ENCODE measurements at places on chromosomes 3 and 15.

GRCh38 chr15:83837945-83838571 lies 184.1 kb downstream of the ADAMTSL3 start:
- no peak for DNase-seq

DNA sequence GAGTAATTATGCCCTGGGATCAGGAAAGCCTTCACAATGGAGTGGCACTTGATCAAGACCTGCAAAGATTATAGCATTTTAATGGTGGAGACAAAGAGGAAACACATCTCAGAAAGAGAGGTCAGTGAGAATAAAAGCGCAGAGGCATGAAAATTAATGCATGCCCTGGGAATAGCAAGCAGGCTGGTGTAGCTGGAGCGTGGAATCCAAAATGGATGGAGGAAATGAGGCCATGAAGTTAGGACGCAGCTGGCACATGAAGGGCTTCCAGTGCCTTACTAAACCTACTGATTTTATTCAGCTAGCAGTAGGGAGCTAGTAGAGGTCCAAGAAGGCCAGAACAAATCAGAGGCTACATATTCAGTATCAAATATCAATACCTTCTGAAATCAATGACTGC lies 38.1 kb downstream of the TMEM212 start:
- no peak for DNase-seq

- DNase-seq: no peak
Observed at GRCh38 chr15:92884436-92885223, 15.5 kb upstream of the CHD2 start.

GRCh38 chr15:90664650-90665287 lies 52.4 kb upstream of the BLM start:
- no peak for DNase-seq

DNA sequence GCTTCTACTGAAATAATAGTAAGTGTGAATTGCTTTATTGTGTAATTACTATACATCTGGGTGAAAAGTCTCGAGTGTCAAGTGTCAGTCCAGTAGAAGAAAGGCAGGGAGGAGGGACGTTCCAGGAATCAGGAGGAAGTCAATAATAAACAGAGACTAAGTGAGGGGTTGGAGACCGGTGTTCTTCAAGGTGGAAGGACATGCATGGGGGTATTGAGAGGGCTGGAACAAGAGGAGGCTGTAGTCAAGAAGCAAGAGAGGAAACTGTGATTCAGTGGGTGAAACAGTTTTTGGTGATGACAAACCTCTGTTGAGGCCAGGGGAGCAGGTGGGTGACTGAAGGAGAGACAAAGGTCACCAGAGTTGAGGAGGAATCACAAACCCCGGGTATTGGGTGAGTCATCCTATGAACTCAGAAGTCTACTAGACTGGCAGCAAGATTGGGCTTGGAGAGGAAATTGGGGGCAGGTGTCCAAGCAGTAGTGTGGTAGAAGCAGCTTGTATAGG lies 11.6 kb upstream of the SCAMP5 start:
- DNase-seq: no peak

- peak; percentile 73 for DNase-seq
Observed at GRCh38 chr3:109023656-109024254, 70.1 kb upstream of the GUCA1C start.

DNA sequence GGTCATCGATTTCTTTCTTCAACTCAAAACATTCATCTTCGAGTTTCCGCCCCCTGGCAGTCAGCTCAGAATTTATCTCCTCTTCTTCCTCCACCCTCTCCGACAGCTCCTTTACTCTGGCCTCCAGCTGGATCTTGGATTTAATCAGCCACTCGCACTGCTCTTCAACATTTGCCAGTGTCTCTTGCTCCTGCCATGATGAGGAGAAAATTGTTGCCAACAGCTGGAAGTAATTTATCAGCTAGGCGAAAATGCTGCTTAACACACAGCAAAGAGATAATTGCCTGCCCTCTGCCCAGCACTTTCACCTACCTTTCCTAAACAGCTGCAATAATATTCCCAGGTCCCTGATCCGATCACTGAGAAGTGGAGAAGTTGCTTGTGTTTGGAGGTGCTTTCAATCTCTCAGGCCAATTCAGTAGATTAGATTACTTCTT lies 69.3 kb downstream of the MYH15 start:
- no peak for DNase-seq

- DNase-seq: no peak
Observed at GRCh38 chr3:126111126-126111551, 27.2 kb upstream of the SLC41A3 start.

DNA sequence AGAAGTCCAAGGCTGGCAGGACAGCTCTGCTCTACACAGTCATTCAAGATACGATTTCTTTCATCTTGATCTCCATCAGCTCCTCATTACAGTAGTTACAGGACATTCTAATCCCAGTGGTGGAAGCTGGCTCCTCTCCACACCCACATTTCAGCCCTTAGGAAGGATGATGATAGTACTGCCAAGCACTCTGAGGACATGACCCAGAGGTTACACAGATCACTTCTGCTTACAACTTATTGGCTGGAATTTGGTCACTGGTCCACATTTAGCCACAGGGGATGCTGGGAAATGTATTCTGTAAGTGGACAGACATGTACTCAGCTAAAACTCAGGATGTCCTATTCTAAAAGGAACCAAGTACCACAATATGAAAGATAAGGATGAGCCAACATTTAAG lies 77.1 kb downstream of the IQCH start:
- DNase-seq: no peak

DNA sequence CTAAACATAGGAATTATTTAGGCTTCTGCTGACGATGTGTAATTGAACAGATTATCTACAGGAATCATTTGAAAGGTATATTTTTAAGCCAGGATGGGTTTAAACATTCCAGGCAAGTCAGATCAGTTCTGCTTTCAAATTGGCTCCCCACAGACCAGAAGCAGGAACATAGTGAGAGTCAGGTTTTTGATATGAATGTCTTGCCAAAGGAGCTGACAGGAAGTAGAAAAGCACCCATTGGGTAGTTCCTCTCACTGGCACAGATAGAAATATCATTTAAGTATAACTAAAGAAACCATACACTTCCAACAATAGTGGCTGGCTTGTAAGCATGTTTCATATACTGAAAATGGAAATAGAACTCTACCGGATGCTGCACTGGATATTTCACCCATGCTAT lies 95.2 kb downstream of the CLDN1 start:
- no peak for DNase-seq

DNA sequence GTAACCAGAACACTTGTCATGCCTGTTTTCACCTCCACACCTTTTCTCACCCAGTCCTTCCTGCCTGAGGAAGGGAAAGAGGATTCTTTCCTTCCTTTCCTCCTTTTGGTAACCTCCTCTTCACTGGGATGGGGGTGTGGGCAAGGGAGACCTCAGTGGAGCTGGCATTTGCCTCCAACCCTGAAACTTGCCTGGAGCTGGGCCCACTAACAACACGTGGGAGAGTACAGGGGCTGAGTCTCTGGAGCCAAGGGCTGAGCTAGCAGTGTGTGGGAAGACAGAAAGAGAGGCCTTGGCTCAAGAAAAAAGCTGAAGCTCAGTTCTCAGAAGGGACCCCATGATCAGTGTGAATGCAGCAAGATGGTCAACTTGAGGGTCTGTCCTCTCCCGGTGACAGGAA lies 86.6 kb upstream of the SLC6A11 start:
- DNase-seq: no peak

DNA sequence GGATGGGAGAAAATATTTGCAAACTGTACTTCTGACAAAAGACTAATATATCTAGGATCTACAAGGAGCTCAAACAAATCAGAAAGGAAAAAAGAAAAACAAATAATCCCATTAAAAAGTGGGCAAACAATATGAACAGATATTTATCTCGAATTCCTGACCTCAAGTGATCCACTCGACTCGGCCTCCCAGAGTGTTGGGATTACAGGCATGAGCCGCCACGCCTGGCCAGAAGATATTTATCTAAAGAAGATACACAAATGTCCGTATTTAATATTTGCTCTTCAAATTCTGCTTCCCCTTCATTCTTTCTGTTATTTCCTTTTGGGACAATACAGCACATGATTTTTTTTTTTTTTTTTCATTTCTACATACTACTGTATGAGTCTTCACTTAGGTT lies 151.7 kb upstream of the GRM7 start:
- DNase-seq: no peak
